ENCODE measurements at places on chromosomes 12 and 14. TPM values are rescaled to one million over a fixed set of nuclear protein-coding genes. Genes with fewer than 3 reads are reported as not detected.
A peak's percentile ranks its signal among the peaks of the same experiment; 100 is the strongest.

DNA sequence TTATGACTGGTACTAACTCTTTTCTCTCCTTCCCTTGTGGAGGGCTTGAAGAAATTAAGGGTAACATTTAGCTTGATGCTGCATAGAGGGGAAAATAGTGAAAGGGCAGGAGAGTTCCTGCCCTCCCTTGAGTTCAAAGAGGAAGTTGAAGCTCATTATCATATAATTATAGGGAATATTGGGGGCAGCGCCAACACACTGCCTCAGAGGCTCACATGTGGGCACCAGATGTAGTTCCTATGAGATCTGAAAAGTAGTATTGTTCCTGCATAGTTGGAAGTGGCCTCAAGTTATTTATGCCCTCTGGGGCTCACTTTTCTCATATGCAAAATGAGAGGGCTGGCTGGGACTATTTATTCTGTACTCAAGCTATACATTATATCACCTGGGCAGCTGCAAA, 33.0 kb upstream of the FGF23 start:
- H3K4me1 ChIP-seq = no peaks in the 10 kb centered on the region
- H3K4me3 ChIP-seq = no peak overlapping the region
- H3K36me3 ChIP-seq = no peaks in the 10 kb centered on the region

- DNase-seq = peak; percentile 45
- no peak overlapping the region for H3K27ac ChIP-seq
- no peak overlapping the region for H3K4me3 ChIP-seq
- H3K4me1 ChIP-seq = no peaks in the 10 kb centered on the region
These were observed 26.5 kb downstream of the BMP4 start for GRCh38 chr14:53929871-53930715.

DNA sequence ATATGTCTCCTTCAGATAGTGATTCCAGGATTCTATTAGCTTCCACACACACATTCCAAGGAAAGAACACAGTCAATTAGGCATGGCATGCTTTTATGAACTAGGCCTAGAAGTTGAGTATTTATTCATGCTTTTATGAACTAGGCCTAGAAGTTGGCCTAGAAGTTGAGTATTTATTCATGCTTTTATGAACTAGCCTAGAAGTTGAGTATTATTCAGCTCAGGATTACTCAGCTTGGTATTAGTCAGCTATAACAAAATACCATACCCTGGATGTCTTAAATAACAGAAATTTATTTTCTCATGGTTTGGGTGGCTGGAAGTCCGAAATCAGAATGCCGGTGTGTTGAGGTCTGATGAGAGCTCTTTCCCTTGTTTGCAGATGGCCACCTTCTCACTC, 442.7 kb upstream of the FLRT2 start:
- no peak overlapping the region for H3K4me3 ChIP-seq
- no peaks in the 10 kb centered on the region for H3K4me1 ChIP-seq
- DNase-seq = no peak
- H3K27ac ChIP-seq = no peak overlapping the region

Gene TMCC3
- total RNA-seq = 5.8 TPM

Gene FOXG1
- total RNA-seq = not detected

Gene TUNAR
- 0.29 TPM for total RNA-seq

All from stomach (tissue), 19 donors.